ENCODE measurements at places on chromosomes 1 and 21. TPM values are rescaled to one million over a fixed set of nuclear protein-coding genes. Genes with fewer than 3 reads are reported as not detected.

Gene SLC30A10
- 0.06 TPM for polyA plus RNA-seq

Gene NTNG1
- 0.69 TPM for polyA plus RNA-seq

Gene ANGPTL1
- not detected for polyA plus RNA-seq

Gene LIX1L
- polyA plus RNA-seq: 14.4 TPM

Gene RAB42
- polyA plus RNA-seq: not detected

Gene MMEL1
- polyA plus RNA-seq: not detected

Gene RGS1
- 180 TPM for polyA plus RNA-seq

Gene EXTL1
- not detected for polyA plus RNA-seq

Gene SUSD4
- polyA plus RNA-seq: 0.13 TPM

Gene TMIGD3
- polyA plus RNA-seq: not detected

Gene SLC16A4
- 0.42 TPM for polyA plus RNA-seq

Measured in B cell (primary cell).